Upper lobe of right lung (tissue), 1 donor: ENCODE measurements at places on chromosomes 7 and 10. TPM values are rescaled to one million over a fixed set of nuclear protein-coding genes. Genes with fewer than 3 reads are reported as not detected.

Gene POR
- 232 TPM for total RNA-seq

Gene PODXL
- 99.9 TPM for total RNA-seq

Gene SNCG
- total RNA-seq = 17.2 TPM

Gene SMO
- total RNA-seq = 4.0 TPM

Gene NKX2-3
- total RNA-seq = 0.26 TPM

Gene LANCL2
- 6.5 TPM for total RNA-seq

Gene TDRD1
- total RNA-seq = 0.14 TPM

Gene GLI3
- total RNA-seq = 17.5 TPM

Gene SERPINE1
- 13.7 TPM for total RNA-seq

Gene FBXL13
- 3.0 TPM for total RNA-seq

Gene SYT15B
- 40.1 TPM for total RNA-seq

Gene TAC1
- total RNA-seq = not detected

Gene XRCC2
- 0.46 TPM for total RNA-seq

Gene AGMO
- total RNA-seq = 0.20 TPM

Gene PLCE1
- 14.3 TPM for total RNA-seq
